Activated naive CD4-positive, alpha-beta T cell treated with anti-CD3 and anti-CD28 coated beads for 36 hours (primary cell): ENCODE measurements at places on chromosomes 2 and 18. TPM values are rescaled to one million over a fixed set of nuclear protein-coding genes. Genes with fewer than 3 reads are reported as not detected.

Gene LAMA3
- total RNA-seq, result 0.10 TPM

Gene EN1
- not detected for total RNA-seq

Gene STAT4
- 53.9 TPM for total RNA-seq

Gene LTBP1
- 0.14 TPM for total RNA-seq

Gene SOX11
- total RNA-seq, result not detected

Gene CYBRD1
- 0.76 TPM for total RNA-seq

Gene GKN2
- total RNA-seq, result not detected

Gene CFAP221
- total RNA-seq, result not detected

GRCh38 chr2:163690896-163691295 is 44.9 kb downstream of the FIGN start:
- no peak overlapping the region for H3K4me3 ChIP-seq
- H3K27ac ChIP-seq, result no peak overlapping the region
- no peaks in the 10 kb centered on the region for H3K36me3 ChIP-seq
- no peaks in the 10 kb centered on the region for H3K27me3 ChIP-seq

DNA sequence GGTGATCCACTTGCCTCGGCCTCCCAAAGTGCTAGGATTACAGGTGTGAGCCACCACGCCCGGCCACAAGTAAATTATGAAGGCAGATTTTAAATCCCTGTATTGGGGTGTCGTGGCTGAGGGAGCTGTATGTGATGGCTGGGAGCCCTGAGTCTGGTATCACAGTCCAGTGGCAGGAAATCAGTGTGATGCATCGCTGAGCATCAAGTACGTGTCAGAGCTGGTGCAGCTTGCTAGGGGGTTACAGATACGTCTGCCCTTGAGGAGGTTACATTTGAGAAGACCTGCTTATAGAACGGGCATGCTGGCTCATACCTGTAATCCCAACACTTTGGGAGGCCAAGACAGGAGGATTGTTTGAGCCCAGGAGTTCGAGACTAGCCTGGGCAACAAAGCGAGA is 4.3 kb downstream of the ENOSF1 start:
- H3K4me3 ChIP-seq, result no peak overlapping the region
- no peak for DNase-seq

- H3K27me3 ChIP-seq, result peaks cover 43% of the 10 kb centered on the region
- H3K4me1 ChIP-seq, result peaks cover 15% of the 10 kb centered on the region
- H3K27ac ChIP-seq, result no peak overlapping the region
- H3K36me3 ChIP-seq, result peaks cover 2% of the 10 kb centered on the region
- no peak for DNase-seq
Observed at GRCh38 chr2:212540341-212540740, 1.7 kb upstream of the ERBB4 start.

GRCh38 chr2:185132501-185133041 is 534.2 kb downstream of the ZNF804A start:
- H3K36me3 ChIP-seq, result no peaks in the 10 kb centered on the region
- no peak overlapping the region for H3K4me3 ChIP-seq
- DNase-seq, result no peak

DNA sequence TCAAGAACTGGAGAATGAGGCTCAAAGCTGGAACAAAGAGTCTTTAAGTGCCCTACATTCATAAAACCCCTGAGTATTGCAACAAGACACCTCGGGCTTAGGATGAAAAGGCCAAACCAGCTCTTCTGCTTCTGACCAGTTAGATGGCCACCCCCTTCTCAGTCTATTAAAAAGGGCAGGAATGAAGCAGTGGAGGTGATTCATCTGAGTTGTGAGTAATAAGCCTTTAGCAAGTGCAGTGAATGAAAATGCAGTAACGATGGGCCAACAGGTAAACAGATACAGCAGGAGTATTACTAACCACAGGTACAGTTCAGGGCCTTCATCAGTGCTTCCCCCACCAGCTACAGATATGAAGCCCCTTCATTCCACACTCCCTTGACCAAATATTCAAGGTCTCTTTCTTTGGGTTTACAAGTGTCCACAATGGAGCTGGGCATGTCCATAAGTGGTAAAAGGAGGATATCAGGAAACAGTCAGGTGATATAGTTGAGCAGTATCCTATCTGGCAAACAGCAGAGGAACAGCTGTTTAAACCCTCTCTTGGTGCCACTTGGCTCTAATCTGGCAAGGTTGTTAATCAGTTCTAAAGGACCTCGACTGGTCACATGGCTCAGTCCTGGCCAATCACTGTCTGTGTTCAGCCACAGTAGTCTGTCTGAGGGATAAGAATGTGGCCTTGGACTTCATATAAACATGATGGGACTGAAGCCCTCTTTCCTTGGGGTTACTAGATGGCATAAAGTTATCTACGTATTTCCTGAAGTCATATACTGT is 17.8 kb downstream of the SERPINB13 start:
- no peak for DNase-seq
- H3K27ac ChIP-seq, result no peak overlapping the region
- peaks cover 3% of the 10 kb centered on the region for H3K27me3 ChIP-seq
- no peaks in the 10 kb centered on the region for H3K36me3 ChIP-seq
- no peaks in the 10 kb centered on the region for H3K4me1 ChIP-seq

DNA sequence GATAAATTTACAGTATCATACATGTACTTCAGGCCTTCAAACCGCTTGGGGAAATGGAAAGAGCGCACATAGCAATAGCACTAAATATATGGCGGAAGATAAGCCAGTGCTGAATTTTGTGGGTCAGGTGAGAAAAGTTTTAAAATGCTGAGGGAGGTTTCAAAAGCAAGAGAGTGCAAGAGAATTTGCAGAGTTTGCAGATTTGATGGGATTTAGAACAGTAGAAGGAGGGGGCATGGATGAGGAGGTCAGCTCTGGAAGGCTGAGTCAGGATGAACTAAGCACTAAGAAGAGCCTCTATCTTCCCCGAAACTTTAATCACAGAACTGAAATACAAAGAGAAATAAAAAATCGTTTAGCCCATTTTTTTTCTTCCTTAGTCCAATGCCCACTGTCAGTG is 145.9 kb downstream of the DLGAP1 start:
- DNase-seq, result no peak
- H3K36me3 ChIP-seq, result no peaks in the 10 kb centered on the region
- H3K4me1 ChIP-seq, result no peaks in the 10 kb centered on the region
- no peak overlapping the region for H3K4me3 ChIP-seq
- H3K27me3 ChIP-seq, result no peaks in the 10 kb centered on the region

- no peak overlapping the region for H3K27ac ChIP-seq
- no peaks in the 10 kb centered on the region for H3K4me1 ChIP-seq
- H3K36me3 ChIP-seq, result peaks cover 1% of the 10 kb centered on the region
- H3K27me3 ChIP-seq, result no peaks in the 10 kb centered on the region
- DNase-seq, result no peak
Observed at GRCh38 chr2:46170611-46171350, 126.4 kb upstream of the EPAS1 start.

DNA sequence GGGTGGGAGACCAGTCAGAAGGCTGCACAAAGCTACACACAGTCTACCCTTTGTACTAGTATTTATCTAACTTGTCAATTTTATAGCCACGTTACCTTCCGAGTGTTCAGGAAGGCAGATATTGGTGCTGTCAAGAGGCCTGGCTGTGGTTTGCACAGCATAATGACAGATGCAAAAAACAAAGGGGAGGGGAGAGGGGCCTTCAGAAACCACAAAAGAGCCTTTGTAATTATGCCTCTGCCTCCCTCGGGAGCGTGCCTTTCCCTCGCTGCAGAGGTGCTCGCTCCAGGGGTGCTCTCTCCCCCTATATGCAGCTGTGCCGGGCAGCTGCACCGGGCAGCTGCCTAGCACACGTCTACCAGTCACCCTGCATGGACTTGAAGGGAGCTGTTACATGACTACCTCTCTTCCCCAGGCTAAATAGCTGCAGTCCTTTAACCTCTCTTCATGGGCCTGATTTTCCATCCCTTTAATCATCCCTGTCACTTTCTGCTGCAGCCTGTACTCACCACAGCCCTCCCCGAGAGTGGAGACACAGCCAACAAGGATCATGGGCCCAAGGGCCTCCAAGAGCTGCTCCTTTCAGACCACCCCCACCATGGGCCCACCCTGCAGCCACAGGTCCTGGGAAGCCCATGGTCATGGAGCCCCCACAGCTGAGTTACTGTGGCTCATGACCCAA is 168.4 kb upstream of the PKDCC start:
- no peaks in the 10 kb centered on the region for H3K4me1 ChIP-seq
- H3K36me3 ChIP-seq, result no peaks in the 10 kb centered on the region
- DNase-seq, result no peak
- H3K27ac ChIP-seq, result no peak overlapping the region
- no peaks in the 10 kb centered on the region for H3K27me3 ChIP-seq

DNA sequence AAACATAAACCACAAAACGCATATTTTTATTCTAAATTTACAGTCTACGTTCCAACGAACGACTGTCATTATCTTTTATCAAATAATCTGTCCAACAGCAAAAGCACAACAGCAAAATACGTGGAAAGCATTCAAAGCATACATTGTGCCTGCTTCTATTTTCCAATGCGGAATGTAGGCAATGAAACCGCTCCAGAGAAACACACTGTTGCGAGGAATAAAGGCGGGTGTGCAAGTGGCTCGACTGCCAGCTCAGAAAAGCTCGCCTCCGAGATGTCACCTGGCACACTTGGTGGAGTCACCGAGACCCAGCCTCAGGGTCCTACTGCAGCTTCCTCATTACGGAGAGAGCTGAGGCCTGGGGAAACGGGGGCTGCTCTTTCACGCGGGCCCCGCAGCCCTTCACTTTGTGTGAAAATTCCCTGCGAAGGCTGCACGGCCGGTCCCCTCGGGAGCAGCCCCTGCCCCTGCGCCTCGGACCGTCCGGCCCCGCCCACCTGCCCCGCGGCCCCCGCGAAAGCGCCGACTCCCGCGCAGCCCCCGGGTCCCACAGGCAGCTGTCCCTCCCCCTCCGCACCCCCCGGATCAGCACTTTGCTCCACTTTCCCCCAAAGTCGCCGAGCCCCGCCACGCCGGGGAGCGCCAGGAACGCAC is 752 bp downstream of the MGAT4A start:
- peak overlapping the region; percentile 87 for H3K27ac ChIP-seq
- no peaks in the 10 kb centered on the region for H3K27me3 ChIP-seq
- peak overlapping the region; percentile 88 for H3K4me3 ChIP-seq
- peaks cover 21% of the 10 kb centered on the region for H3K36me3 ChIP-seq
- peak; percentile 80 for DNase-seq
- peaks cover 63% of the 10 kb centered on the region for H3K4me1 ChIP-seq

DNA sequence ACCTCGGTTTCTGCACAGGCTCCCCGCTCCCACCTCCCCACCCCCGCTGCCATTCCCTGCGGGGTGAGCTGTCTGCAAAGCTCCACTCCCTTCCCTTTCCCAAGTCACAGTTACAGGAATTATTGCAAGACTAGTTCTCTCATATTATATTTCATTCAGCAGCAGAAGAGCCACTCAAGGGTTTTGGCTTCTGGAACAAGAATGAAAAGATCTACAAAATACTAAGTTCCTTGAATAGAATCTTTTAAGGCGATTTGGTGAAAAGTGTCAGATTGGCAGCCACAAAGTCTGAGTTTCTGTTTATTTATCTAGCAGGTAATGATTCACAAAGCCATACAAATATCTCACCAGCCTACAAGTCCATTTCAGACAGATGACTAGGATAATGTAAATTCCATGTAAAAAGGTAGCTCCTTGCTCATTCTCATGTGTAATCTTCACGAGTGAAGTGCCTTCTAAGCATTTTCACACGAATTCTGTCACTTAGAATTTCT is 221.9 kb upstream of the RBBP8 start:
- no peaks in the 10 kb centered on the region for H3K4me1 ChIP-seq
- H3K27ac ChIP-seq, result no peak overlapping the region
- no peak overlapping the region for H3K4me3 ChIP-seq
- H3K27me3 ChIP-seq, result peaks cover 2% of the 10 kb centered on the region
- no peaks in the 10 kb centered on the region for H3K36me3 ChIP-seq
- DNase-seq, result no peak

DNA sequence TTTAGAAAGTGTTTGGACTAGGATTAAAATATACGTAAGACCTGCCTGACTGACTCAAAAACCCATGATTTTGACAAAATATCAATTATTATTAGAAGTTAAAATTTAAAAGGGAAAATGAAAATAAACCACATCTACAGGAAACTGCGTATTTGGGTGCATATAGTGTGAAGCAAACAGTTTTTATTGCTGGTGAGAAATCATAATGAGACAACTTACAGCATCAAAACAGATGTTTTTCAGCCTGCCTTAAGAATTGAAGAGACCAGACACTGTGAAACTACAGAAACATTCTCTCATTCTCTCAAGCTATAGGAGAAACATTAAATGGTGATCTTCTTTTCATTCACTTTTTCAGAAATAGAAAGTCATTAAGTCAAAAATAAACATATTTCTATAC is 62.9 kb downstream of the RAD51AP2 start:
- H3K27me3 ChIP-seq, result no peaks in the 10 kb centered on the region
- no peak overlapping the region for H3K4me3 ChIP-seq
- H3K27ac ChIP-seq, result no peak overlapping the region
- H3K4me1 ChIP-seq, result no peaks in the 10 kb centered on the region
- DNase-seq, result no peak

- H3K36me3 ChIP-seq, result no peaks in the 10 kb centered on the region
- H3K27ac ChIP-seq, result no peak overlapping the region
- H3K27me3 ChIP-seq, result no peaks in the 10 kb centered on the region
- H3K4me1 ChIP-seq, result peaks cover 12% of the 10 kb centered on the region
- no peak overlapping the region for H3K4me3 ChIP-seq
Observed at GRCh38 chr2:100741880-100742276, 78.1 kb upstream of the NPAS2 start.
